AG09319 (cell line): ENCODE measurements at places on chromosomes 1 and 21.

DNA sequence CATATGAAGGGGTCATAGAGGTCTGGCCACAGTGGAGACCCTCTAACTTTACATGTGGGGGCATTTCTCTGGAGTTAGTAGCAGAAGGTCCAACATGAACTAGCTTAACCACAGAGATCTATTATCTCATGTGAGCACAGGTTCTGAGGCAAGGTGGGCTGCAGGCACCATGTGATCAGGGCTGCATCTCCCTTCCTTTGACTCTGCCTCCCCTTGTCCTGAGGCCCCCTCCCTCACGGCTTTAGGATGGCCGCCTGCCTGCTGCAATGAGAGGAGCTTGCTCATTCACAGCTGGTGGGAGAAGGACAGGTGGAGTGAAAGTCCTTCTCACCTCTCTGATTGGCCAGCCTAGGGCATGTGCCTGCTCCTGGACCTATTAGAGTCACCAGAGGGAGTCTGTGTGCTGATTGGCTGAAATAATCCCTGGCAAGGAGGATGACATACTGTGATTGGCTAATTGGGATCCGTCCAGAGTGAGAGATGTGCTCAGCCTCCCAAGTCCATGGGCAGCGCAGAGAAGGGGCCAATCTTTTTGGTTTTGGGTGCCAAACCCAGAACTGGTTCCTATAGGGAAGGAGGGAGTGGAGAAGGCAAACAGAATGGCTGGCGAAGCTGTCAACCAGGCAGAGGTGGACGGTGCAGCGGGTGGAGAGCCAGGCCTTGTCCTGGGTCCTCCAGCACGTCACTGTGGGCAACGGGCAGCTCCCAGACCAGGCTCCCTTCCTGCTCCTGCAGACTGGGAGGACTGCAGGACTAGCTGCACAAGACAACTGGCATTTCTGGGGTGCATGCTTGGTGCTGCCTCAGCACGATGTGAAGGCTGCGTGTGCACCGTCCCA, 39.4 kb upstream of the C1orf174 start:
- no peak for DNase-seq

GRCh38 chr1:221449801-221450470, 292.0 kb downstream of the DUSP10 start:
- DNase-seq: no peak

DNA sequence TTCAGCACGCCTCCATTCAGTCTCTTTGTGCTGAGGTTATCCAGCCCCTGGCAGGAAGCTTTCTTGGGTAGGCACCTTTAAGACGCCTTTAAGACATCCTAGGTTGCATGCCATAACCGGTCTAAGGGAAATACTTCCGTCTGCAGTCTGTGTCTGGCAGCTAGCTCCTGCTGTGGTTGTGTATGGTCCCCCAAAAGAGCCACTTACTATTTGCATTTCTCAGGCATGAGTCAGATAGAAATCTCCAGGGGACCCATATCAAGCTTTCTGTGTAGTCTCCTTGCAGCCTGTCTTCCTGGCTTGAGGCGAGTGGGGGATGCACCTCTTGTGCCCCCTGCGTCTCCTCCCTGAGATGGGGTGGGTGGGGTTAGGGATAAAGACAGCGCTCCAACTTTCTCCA, 10.0 kb upstream of the RYR2 start:
- no peak for DNase-seq

- DNase-seq: no peak
Observed at GRCh38 chr1:201397675-201398074, 1.4 kb downstream of the LAD1 start.

- DNase-seq: no peak
Observed at GRCh38 chr1:57712846-57713245, 289.0 kb upstream of the DAB1 start.

- no peak for DNase-seq
Observed at GRCh38 chr1:164719676-164720439, 160.9 kb downstream of the PBX1 start.

- DNase-seq: no peak
Observed at GRCh38 chr1:169105087-169105433, 1.4 kb upstream of the ATP1B1 start.

- no peak for DNase-seq
Observed at GRCh38 chr1:2982615-2983318, 38.5 kb upstream of the ACTRT2 start.

- DNase-seq: peak; percentile 86
Observed at GRCh38 chr1:117695796-117696490, 90.1 kb downstream of the TENT5C start.

DNA sequence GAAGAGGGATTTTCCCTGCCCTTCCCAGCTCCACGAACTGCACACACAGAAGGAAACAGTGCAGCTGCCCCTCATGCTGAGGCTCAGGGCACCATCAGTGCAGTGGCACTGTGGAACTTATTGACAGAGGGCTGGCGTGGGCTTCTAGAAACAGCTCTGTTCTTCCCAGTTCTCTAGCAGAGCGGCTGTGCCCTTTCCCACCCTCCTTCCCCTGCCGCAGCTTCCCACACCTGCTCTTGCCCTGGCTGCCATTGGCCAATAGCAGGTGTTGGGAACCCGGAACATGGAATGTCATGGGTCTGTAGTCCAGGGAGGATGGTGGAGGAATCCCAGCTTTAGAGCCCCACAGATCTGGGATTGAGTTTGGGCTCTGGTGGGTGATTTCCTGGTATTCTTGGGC, 343.8 kb downstream of the RPS6KC1 start:
- no peak for DNase-seq

GRCh38 chr1:76940571-76941335, 73.5 kb downstream of the ST6GALNAC5 start:
- no peak for DNase-seq

- DNase-seq: no peak
Observed at GRCh38 chr1:207248544-207249198, 72.8 kb upstream of the CD55 start.

GRCh38 chr21:39010629-39011404, 172.4 kb downstream of the PSMG1 start:
- no peak for DNase-seq

DNA sequence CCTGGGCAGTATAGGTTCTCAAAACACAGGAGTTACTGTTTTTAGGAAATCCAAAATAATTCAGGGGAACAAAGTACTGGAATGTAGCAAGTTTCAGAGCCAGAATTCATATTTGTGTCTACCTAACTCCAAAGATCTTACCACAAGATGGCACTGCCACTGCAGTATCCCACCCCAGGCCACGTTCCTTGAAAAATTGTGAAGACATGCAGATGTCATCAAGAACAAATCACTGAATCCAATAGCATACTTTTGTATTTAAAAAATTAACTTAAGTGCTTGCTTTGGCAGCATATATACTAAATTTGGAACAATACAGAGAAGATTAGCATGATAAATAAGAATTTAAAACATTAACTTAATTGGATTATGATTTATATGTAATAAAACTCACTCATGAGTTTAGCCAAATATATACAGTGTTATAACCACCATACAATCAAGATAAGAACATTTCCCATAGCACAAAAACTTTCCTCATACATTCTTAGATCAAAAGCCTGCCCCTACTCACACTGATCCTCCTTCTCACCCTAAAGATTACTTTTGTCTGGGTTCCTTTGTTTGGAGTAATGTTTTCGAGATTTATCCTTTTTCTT, 209.9 kb downstream of the FAF1 start:
- DNase-seq: no peak

DNA sequence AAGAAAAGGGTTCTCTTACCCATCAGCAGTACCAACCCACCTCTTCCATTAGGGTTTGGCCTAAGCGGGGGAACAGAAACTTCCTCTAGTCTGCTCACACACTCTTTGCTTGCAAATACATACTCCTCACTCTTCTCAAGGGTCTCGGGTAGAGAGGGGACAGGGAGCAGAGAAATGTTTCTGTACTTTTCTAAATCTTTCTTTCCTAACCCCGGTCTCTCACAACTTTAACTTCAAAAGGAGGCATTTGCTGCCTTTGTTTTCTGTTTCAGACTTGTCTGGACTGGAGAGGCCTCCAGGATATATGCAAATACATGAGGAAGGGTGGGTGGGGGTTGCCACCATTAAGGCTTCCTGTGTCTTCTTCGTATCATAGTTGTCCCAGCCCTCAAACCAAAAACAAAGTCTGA, 10.5 kb upstream of the LAX1 start:
- DNase-seq: no peak

- DNase-seq: no peak
Observed at GRCh38 chr1:200448034-200448762, 38.4 kb upstream of the ZNF281 start.

GRCh38 chr1:156901590-156901900, 8.0 kb downstream of the PEAR1 start:
- no peak for DNase-seq

DNA sequence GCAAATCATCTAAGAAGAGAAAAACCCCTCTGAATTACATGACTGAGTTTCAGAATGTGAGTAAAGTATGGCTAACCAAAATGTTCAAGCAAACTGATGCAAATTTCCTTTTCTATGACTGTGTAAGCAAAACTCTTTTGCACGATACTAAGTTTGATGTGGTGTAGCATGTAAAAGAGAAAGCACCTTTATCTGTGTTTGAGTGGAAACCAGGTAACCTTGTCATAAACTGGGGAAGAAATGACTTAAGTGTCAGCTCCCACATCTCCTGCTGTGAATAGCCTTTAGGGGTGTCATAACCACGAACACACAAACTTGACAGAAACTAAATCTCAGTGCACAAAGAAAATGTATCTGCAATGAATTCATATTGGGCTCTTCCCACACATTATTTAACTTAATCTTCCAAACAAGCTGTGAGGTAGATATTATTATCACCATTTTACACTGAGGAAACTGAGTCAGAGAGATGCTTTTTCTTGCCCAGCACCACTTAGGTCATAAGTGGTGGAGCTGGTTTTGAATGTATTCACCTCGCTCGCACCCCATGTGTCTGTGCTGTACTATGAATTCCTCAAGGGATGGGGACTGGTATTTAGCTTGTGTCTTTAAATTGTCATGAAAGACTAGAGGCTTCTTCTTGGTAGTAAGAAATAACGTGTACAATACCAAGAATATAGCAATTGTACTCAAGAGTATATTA, 32.9 kb upstream of the IL12RB2 start:
- DNase-seq: no peak

DNA sequence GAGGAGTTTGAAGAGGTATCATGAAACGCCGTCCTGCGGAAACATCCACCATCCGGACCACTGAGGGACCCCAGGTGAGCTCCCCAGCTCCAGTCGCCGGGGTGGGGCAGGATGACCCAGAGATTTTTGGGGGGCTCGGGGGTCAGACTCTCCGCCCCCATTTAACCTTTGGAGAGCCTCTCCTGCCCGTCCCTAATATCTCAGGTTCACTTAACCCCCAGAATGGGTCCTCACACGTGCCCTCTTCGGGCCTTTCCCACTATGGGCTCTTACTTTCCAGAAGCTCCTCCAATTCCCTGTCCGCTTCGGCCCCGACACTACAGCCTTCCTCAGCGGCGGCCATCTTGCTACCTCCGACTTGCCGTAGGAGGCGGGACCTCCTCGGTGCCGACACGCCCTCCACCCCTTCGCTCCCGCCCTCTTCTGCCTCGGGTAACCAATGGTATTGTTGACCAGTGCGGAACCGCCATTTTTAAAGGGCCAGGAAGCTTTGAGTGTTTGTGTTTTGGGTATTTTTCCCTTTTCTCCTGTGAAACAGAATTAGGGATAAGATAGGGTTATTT, at the start of gene PEX19:
TSS of gene PEX19 (minus strand) at position 352 of the 563 bp plus-strand sequence. CDS start at position 343, 9 bp downstream.
- peak; percentile 81 for DNase-seq

GRCh38 chr1:19311503-19311930, 427 bp downstream of the AKR7A2 start:
- no peak for DNase-seq

DNA sequence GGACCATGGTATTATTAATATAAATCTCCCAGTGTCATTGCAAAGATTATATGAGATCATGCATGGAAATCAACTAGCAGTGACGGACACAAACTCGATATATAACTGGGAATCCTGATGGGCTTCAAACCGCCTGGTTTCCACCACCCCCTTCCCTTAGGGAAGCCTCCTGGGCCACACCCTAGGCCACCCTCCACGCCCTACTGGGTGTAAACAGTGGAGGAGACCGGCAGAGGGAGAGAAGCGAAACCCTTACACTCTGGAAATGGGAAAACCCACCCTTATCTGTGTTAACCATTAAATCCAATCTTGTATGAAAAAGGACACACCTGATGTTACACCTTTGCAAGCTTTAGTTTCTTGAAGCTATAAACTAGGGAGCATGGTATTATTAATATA, 595 bp upstream of the ZNHIT6 start:
- DNase-seq: no peak

GRCh38 chr21:31505975-31506374, 153.5 kb upstream of the SOD1 start:
- DNase-seq: no peak

- no peak for DNase-seq
Observed at GRCh38 chr21:36859744-36860501, 106.5 kb downstream of the HLCS start.

DNA sequence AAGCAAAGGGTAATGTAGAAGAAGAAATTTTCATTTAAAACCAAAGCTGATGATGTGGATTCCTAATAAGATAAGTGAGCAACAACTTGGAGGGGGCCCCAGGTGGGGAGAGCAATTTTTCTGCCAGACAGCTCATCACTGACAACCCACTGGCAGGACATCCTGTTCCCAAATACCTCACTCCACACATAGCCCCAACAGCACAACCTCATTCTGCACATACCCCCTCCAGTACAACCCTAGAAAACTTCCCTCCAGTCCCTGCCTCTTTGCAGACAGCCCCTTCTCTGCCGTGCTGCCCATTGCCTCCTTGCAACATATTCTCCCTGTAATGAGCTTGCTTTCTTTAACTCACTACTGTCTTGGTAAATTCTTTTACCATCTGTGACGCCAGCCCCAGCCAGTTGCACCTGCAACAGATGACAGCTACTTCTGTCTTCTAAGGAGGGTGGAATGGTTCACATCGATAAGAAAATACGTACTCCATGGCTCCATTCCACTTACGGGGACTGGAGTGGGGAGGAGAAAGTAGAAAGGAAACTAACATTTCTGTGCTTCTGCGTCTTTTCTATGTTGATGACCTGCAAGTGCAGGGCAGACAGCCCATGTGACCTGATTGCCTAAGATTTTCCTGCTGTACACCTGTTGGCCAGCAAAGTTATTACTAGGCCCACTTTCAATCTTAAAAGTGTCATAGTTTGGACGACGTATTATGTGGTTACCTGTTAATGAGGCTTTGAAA, 14.7 kb downstream of the RHEX start:
- DNase-seq: no peak

GRCh38 chr21:46297338-46298271, 11.5 kb downstream of the YBEY start:
- DNase-seq: no peak
